Spinal cord (tissue), 10 donors: ENCODE measurements at places on chromosomes 1 and 21. TPM values are rescaled to one million over a fixed set of nuclear protein-coding genes. Genes with fewer than 3 reads are reported as not detected.

- no peaks in the 10 kb centered on the region for H3K36me3 ChIP-seq
- no peak overlapping the region for H3K4me3 ChIP-seq
- H3K27ac ChIP-seq, result no peak overlapping the region
- DNase-seq, result peak; percentile 28
Measured at GRCh38 chr1:210132582-210132981, 100.0 kb upstream of the SERTAD4 start.

DNA sequence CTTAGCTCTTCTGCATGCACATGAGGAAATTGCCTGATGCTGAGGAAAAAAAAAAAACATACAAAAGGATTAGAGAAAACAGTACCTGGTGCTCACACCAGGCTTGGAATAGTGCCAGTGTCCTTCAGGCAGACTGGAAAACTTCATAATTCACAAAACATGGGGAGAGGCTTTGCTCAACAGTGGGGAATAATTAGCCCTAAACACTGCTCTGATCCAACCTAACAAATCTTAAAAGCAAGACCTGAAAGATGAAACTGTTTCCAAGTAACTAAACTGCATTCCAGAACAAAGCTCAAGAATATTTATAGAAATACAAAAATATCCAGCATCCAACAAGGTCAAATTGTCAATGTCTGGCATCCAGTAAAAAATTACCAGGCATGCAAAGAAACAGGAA, 124.8 kb downstream of the AK5 start:
- no peak for DNase-seq
- peaks cover 4% of the 10 kb centered on the region for H3K4me1 ChIP-seq
- no peak overlapping the region for H3K27ac ChIP-seq
- no peaks in the 10 kb centered on the region for H3K27me3 ChIP-seq

- H3K4me1 ChIP-seq, result no peaks in the 10 kb centered on the region
- DNase-seq, result no peak
- H3K36me3 ChIP-seq, result no peaks in the 10 kb centered on the region
- no peaks in the 10 kb centered on the region for H3K27me3 ChIP-seq
- no peak overlapping the region for H3K4me3 ChIP-seq
- H3K27ac ChIP-seq, result no peak overlapping the region
Measured at GRCh38 chr1:189027512-189027911, 1450.2 kb downstream of the BRINP3 start.

DNA sequence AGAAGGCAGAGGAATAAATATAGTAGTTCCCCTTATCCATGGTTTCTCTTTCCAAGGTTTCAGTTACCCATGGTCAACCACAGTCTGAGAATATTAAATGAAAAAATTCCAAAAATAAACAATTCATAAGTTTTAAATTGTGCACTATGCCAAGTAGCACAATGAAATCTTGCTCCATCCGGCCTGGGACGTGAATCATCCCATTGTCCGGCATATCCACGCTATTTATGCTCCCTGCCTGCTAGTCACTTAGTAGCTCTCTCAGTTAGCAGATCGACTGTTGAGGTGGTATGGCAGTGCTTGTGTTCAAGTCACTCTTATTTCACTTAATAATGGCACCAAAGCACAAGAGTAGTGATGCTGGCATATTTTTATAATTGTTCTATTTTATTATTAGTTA, 58.6 kb upstream of the ARHGAP29 start:
- H3K4me3 ChIP-seq, result no peak overlapping the region
- H3K27ac ChIP-seq, result no peak overlapping the region
- DNase-seq, result no peak
- H3K4me1 ChIP-seq, result no peaks in the 10 kb centered on the region

GRCh38 chr1:244210884-244211558, 159.9 kb downstream of the ZBTB18 start:
- H3K27me3 ChIP-seq, result no peaks in the 10 kb centered on the region
- no peak overlapping the region for H3K4me3 ChIP-seq
- no peak overlapping the region for H3K27ac ChIP-seq
- no peak for DNase-seq
- peaks cover 5% of the 10 kb centered on the region for H3K4me1 ChIP-seq

GRCh38 chr1:155309423-155310021, 856 bp downstream of the FDPS start:
- H3K27me3 ChIP-seq, result no peaks in the 10 kb centered on the region
- peaks cover 36% of the 10 kb centered on the region for H3K4me1 ChIP-seq
- H3K4me3 ChIP-seq, result peak overlapping the region; percentile 98
- H3K27ac ChIP-seq, result peak overlapping the region; percentile 96
- peaks cover 32% of the 10 kb centered on the region for H3K36me3 ChIP-seq

DNA sequence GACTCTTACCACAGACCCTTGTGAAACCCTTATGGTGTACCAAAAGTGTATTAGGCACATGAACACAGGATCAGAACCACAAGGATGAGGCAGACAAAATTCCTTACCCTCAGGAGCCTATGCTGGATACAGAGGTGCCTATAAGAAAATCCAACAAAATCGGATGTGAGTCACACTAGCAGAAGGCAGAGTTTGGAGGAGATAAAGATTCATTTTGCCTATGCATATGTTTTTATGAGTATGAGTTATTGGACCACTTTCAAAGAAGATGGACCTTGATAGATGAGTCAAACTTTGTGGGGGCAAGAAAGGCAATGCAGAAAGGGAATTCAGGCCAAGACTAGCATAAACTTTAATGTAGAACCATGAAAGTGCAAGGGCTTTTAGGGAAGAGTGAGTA, 17.0 kb downstream of the CAMK1G start:
- H3K27ac ChIP-seq, result no peak overlapping the region
- H3K27me3 ChIP-seq, result no peaks in the 10 kb centered on the region
- peaks cover 10% of the 10 kb centered on the region for H3K36me3 ChIP-seq
- no peaks in the 10 kb centered on the region for H3K4me1 ChIP-seq
- no peak overlapping the region for H3K4me3 ChIP-seq

DNA sequence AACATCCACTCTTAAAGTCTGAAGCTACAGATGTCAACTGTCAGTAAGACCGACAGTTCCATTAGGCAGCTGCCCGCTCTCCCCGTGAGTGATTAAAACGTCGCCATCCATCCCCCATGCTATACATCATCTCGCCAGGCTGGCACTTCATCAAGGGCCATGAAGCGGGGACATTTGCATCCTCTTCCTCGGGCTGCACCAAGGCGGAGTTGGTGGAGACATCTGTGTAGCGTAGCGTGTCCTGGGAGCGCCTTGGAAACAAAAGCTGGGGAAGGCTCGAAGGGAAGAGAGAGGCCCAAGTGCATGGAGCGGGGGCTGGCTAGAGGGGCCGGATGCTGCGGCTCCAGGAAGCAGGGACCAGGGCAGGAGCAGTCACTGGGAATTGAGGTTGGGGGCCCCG, 250.1 kb downstream of the KAZN start:
- no peak overlapping the region for H3K4me3 ChIP-seq
- no peak for DNase-seq
- H3K27ac ChIP-seq, result no peak overlapping the region
- H3K27me3 ChIP-seq, result no peaks in the 10 kb centered on the region
- peaks cover 22% of the 10 kb centered on the region for H3K4me1 ChIP-seq

DNA sequence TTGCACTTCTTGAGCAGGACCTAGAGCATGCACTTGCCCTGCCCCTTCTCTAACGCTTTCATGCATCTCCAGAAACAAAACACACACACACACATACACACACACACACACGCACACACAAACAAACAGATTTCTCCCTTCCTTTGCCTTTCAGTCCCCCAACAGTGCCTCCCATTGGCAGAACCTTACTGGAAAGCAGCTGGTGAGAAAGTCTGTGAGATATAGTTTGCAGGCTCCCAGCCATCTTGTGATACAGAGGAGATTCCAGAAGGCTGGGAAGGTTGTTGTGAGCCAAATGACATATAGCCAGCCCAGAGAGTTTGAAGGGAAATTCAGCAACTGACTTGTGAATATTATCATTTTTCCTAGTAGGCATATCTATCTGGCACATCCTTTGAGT, 35.9 kb upstream of the ZRANB2 start:
- H3K27ac ChIP-seq, result no peak overlapping the region
- no peaks in the 10 kb centered on the region for H3K4me1 ChIP-seq
- no peaks in the 10 kb centered on the region for H3K27me3 ChIP-seq
- H3K36me3 ChIP-seq, result no peaks in the 10 kb centered on the region
- H3K4me3 ChIP-seq, result no peak overlapping the region

- no peaks in the 10 kb centered on the region for H3K4me1 ChIP-seq
- H3K36me3 ChIP-seq, result no peaks in the 10 kb centered on the region
- H3K27ac ChIP-seq, result no peak overlapping the region
- H3K27me3 ChIP-seq, result peaks cover 8% of the 10 kb centered on the region
- DNase-seq, result no peak
Measured at GRCh38 chr1:44388551-44388950, 16.5 kb upstream of the RNF220 start.

- H3K4me3 ChIP-seq, result no peak overlapping the region
- H3K4me1 ChIP-seq, result peaks cover 33% of the 10 kb centered on the region
- H3K27me3 ChIP-seq, result no peaks in the 10 kb centered on the region
- no peak for DNase-seq
- no peak overlapping the region for H3K27ac ChIP-seq
- H3K36me3 ChIP-seq, result peaks cover 3% of the 10 kb centered on the region
Measured at GRCh38 chr1:202622388-202622787, 87.9 kb downstream of the SYT2 start.

DNA sequence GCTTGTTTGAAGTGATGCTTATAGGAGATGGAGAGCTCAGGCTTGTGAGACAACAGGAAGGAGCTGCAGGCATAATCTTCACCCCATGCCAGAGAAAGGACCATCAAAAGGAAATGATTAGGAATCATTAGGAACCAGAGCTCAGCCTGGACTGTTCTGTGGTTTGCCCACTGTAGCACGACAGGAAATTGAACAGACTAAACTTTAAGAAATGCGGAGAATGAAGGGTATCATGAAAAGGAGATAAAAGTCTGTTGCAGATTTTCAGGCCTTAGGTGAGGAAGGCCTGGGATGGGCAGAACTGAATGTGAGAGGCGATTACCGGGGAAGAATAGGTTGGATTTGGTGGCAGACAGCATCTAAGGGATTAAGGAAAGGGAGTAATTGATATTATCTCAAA, 292.0 kb upstream of the PLXNA2 start:
- no peak overlapping the region for H3K4me3 ChIP-seq
- peaks cover 10% of the 10 kb centered on the region for H3K4me1 ChIP-seq
- H3K27ac ChIP-seq, result no peak overlapping the region
- no peaks in the 10 kb centered on the region for H3K36me3 ChIP-seq

- H3K4me1 ChIP-seq, result no peaks in the 10 kb centered on the region
- H3K4me3 ChIP-seq, result no peak overlapping the region
- no peak for DNase-seq
- H3K36me3 ChIP-seq, result peaks cover 57% of the 10 kb centered on the region
Measured at GRCh38 chr1:1752190-1752589, 26.1 kb downstream of the NADK start.

- no peaks in the 10 kb centered on the region for H3K27me3 ChIP-seq
- H3K36me3 ChIP-seq, result no peaks in the 10 kb centered on the region
- no peak overlapping the region for H3K4me3 ChIP-seq
Measured at GRCh38 chr1:21553116-21553926, 44.1 kb downstream of the ALPL start.

DNA sequence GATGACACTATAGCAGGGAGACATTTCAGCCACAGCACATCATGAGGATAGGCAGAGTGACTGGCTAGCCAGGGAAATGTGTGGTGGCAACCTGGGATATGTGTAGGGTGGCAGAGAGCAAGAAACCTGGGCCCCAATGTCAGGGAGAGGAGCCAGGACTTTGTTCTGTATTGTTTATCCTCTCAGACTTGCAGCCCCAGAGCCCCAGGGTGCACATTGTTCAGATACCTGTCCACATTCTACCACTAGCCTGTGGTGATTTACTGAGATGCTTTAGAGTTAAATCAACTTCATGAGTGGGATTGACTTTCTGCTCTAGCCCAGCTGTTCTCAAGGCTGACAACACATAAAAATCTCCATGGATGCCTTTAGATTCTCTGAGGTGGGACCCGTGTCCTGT, 61.5 kb downstream of the MAB21L3 start:
- DNase-seq, result no peak
- H3K4me1 ChIP-seq, result peaks cover 7% of the 10 kb centered on the region
- H3K27me3 ChIP-seq, result no peaks in the 10 kb centered on the region
- no peak overlapping the region for H3K4me3 ChIP-seq
- H3K36me3 ChIP-seq, result no peaks in the 10 kb centered on the region

DNA sequence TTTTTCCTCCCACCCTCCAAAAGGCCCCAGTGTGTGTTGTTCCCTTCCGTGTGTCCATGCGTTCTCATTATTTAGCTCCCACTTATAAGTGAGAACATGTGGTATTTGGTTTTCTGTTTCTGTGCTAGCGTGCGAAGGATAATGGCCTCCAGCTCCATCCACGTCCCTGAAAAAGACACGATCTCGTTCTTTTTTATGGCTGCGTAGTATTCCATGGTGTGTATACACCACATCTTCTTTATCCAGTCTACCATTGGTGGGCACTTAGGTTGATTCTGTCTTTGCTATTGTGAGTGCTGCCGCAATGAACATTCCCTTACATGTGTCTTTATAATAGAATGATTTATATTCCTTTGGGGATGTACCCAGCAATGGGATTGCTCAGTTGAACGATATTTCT, 177.8 kb downstream of the ETS2 start:
- no peaks in the 10 kb centered on the region for H3K36me3 ChIP-seq
- no peak for DNase-seq
- H3K27ac ChIP-seq, result no peak overlapping the region
- no peaks in the 10 kb centered on the region for H3K27me3 ChIP-seq
- H3K4me1 ChIP-seq, result peaks cover 28% of the 10 kb centered on the region
- no peak overlapping the region for H3K4me3 ChIP-seq

DNA sequence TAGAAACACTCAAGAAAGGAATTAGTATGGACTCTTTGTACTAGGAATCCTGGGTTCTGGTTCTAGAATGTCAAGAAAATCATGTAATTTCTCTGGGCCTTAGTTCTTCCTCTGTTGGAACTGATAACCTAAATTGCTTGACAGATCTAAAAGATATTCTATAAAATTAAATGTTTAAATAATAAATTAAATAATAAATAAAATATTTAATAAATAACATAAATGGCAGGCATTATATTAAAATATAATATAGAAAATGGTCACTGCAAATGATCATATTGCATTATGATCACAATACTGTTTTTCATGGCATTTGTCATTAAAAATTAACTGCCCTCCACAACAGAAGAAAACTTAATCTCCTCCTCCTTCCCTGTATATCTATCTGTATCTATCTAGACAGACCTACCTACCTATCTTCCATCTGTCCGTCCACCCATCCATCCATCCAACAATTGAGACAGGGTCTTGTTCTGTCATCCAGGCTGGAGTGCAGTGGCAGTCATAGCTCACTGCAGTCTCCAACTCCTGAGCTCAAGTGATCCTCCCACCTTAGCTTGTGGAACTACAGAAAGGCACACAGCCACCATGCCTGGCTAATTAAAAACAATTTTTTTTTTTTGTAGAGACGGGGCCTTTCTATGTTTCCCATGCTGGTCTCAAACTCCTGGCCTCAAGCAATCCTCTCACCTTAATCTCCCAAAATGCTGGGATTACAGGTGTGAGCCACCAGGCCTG, 16.4 kb downstream of the NUCKS1 start:
- H3K4me3 ChIP-seq, result no peak overlapping the region
- no peak for DNase-seq
- H3K4me1 ChIP-seq, result no peaks in the 10 kb centered on the region
- no peak overlapping the region for H3K27ac ChIP-seq

- no peak overlapping the region for H3K27ac ChIP-seq
- no peak overlapping the region for H3K4me3 ChIP-seq
- H3K27me3 ChIP-seq, result no peaks in the 10 kb centered on the region
Measured at GRCh38 chr1:226135059-226135651, 51.4 kb downstream of the ACBD3 start.

The NBPF14 gene
- total RNA-seq, result 24.8 TPM

The NBPF6 gene
- not detected for total RNA-seq

The SYCP1 gene
- total RNA-seq, result not detected

The BARHL2 gene
- total RNA-seq, result 0.10 TPM

The KRTAP10-10 gene
- not detected for total RNA-seq

The LIPI gene
- total RNA-seq, result not detected

The SERINC2 gene
- 2.3 TPM for total RNA-seq

The UMODL1 gene
- 0.11 TPM for total RNA-seq

The BEND5 gene
- total RNA-seq, result 41.6 TPM

The SPATC1L gene
- total RNA-seq, result 9.9 TPM
